Upper lobe of left lung (tissue), 6 donors: ENCODE measurements at places on chromosomes 2 and 18.
A peak's percentile ranks its signal among the peaks of the same experiment; 100 is the strongest.

- DNase-seq = no peak
These were observed 5.8 kb upstream of the ODC1 start for GRCh38 chr2:10453905-10454298.

DNA sequence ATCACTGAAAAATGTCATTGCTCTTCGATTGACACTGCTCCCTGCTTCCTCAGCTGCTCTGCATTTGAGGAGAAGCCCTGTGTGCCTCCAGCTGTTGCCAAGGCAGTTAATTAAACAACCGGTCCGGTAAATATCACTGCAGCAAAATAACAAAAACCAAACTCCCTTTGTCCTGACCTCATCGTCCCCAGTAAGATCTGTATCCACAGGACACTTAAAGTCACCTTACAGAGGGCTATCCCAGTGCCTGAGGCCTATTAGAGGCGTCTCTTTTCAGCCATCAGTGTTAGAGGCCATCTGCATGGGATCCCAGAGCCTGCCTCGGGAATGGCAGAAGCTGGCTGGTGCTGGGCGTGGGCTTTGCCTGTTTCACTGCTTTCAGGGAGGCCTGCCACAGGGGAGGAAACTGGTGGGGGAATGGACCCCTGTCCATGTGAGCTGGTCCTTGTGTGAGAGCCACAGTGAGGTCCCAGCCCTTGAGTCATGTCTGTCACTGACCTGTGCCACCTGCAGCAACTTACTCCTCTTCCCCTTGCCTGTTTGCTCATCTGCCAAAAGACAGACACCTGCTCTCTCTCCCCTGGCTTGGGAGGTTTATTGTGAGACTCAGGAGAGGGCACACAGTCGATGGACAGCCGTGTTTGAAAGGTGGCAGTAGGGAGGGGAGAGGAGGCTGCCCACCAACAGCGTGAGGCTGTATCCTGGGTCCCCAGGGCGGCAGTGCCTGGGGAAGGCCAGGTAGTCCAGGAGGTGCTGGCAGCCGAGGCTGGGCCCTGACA is 117.7 kb upstream of the MCFD2 start:
- DNase-seq = no peak

DNA sequence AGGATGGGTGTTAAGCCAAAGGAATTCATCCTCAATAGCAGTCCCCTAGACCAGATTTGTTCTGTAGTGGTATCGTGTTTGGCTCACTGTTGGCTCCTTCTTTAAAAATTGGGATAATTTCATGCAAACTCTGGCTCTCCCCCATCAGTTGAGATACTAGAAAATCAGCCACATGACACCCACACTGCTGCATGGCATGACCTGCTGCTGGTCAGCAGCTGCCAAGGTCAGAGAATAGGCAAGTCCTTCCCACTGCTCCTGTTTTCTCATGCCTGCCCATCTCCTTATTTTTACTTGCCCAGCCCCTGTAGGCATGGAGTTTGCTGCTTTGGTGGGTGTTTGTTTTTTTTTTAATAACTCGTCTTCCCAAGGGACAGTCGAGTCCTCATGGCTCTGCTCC is 1.0 kb upstream of the SNRNP200 start:
- DNase-seq = no peak

DNA sequence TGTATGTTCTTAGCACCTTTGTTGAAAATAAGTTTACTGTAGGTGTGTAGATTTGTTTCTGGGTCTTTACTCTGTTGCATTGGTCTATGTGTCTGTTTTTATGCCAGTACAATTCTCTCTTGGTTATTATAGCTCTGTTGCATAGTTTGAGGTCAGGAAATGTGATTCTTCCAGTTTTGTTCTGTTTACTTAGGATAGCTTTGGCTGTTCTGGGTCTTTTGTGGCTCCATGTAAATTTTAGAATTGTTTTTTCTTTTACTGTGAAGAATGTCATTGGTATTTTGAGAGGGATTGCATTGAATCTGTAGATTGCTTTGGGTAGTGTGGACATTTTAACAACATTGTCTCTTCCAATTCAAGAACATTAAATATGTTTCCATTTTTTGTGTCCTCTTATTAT is 69.1 kb downstream of the ANKRD62 start:
- DNase-seq = no peak

DNA sequence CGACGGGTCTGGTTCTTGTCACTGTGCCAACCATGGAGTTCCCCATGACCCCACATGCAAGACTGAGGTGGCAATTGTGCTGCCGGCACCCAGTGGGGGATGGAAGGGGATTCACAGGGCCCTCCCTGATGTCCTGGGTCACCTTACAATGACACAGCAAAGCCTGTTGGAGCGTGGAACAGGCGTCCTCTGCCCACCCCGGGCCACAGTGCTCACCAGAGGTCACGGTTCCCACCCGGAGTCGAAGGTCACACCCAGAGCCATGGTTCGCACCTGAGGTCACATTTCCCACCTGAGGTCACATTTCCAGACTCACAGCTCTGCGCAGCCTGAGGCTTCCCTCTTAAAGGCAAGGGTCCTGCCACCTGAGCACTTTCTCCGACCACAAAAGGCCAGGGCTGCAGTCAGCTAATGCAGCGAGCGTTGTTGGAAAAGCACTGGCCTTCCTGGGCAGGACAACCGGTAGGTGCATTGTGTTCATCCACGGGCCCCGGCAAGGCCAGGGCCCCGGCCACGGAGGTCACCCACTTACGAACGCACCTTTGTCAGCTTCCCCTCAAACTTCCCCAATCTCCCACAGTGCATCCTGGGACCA is 24.0 kb downstream of the KIF1A start:
- DNase-seq = peak; percentile 53

DNA sequence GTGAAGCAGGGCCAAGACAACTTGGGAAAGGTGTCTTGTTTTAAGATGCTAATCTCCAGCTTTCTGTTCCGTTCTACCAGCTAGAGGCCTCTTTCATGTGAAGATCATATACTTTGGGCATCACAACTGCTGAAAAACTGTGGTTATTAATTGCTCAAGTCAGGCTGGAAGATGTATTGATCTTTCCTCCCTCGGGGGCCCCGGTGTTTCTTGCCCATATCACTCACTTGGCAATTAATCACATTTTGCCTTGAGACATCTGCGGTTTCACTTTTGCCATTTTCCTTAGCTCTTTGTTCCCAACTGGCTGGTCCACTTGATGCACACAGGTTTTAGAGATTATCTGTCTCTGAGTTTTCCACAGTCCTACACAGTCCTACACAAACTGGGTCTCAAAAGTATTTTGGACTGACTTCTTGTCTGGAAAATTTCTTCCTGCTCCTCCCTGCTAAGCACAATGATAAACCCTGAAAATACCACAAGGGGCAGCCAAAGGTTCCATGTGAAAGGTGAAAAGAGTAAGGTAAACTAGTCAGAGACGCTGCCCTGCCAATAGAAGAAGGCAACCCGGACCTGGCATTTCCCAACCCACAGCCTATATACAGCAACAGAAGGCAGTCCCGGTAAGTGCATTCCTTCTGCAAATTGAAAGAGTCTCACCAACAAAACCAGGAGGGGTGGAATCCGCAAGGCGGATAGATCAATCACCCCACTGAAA is 181.0 kb downstream of the AFF3 start:
- no peak for DNase-seq

- no peak for DNase-seq
These were observed 31.2 kb upstream of the CDKL4 start for GRCh38 chr2:39275016-39275415.

GRCh38 chr2:141889788-141890187 is 241.0 kb downstream of the LRP1B start:
- no peak for DNase-seq

GRCh38 chr2:22894761-22895160 is 490.2 kb upstream of the KLHL29 start:
- DNase-seq = no peak

DNA sequence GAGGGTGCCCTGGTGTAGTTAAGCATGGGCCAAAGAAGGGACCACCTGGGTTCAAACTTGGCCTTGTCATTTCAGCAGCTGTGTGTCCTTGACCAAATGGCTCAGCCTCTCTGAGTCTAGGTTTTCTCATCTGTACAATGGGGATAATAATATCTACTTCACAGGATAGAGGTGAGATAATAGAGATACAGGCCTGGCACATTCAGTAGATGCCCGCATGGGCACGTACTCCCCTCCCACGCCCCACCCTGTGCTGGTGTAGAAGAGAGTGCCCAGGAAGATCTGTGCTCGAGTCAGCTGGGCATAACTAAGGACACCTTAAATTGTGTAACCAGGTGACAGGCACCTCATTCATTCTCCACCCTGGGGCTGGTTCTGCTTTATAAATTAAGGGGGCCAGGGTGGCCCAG is 8.4 kb upstream of the TMEM185B start:
- DNase-seq = no peak

- no peak for DNase-seq
These were observed 12.1 kb downstream of the PLEKHH2 start for GRCh38 chr2:43648994-43649701.

GRCh38 chr2:203730076-203730729 is 23.8 kb downstream of the CD28 start:
- DNase-seq = no peak

- no peak for DNase-seq
These were observed 219.2 kb downstream of the LRP1B start for GRCh38 chr2:141911485-141912066.

GRCh38 chr18:36083729-36084128 is 16.4 kb upstream of the RPRD1A start:
- no peak for DNase-seq

DNA sequence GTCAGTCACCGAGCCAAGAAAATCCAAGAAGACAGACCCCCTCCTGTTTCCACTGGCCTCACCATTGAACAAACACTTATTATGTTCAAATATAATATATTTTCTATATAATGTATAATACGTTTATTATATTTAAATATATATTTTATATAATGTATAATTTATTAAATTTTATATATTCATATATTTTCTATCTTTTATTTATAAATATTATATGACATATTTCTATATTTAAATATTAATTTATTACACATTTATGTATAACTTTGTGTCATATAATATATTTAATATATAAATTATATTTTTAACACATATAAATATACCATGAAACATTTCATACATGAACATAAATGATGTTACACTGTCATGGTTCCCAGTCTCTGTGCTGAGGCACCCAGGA is 60.9 kb upstream of the RMDN2 start:
- no peak for DNase-seq

GRCh38 chr2:113198790-113199612 is 25.2 kb downstream of the PSD4 start:
- peak; percentile 98 for DNase-seq

DNA sequence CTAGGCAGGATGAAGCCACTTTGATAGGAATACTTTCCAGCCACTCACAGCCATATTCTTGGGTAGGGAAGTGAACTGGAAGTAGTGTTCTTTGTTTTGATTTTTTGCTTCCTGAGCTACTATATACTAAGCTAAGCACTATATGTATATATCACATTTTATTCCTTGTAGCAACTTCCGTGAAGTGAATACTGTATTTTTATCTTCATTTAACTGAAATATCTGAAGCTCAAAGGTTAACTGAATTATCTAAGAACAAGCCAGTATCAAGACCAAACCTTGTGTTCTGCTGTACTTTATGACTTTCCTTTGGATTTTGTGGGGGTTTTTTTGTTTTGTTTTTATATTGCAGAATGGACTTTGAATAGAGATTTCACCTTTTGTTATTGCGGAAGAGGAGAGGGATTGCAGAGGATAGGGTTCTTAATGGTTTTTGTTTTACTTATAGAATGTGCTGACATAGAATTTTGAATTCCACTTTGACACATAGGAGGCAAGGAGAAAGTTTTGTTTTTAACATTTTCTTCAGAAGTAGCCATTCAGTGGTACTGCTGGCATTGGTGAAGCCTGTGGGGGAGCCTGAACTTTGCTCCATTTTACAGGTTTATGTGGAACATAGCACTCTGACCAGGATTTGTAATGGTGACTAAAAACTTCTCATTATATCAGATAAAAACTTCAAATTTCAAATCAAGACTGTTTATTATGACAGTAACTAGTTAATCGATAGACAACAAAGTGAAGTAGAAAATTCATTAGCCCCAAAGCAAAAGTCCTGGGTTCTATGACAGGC is 24.1 kb upstream of the RNF138 start:
- no peak for DNase-seq

DNA sequence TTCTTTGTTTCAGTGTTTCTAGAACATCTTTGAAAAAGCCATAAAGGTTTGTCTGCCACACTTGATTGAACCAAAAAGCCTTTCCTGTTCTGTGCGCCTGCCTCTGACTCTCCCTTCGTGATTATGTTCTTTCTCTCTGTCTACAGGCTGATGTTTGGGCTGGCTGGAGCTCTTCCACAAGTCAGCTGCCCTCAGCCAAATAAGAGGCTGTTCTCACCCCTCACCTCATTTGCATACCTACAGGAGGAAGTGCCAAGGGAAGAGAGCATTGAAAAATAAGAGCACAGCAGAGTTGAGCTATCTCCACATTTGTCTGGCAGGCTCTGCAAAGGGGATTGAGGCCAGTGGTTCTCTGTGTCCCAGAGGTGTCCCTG is 15.8 kb downstream of the INPP5D start:
- no peak for DNase-seq

GRCh38 chr2:27747827-27748352 is 23.6 kb upstream of the MRPL33 start:
- no peak for DNase-seq

DNA sequence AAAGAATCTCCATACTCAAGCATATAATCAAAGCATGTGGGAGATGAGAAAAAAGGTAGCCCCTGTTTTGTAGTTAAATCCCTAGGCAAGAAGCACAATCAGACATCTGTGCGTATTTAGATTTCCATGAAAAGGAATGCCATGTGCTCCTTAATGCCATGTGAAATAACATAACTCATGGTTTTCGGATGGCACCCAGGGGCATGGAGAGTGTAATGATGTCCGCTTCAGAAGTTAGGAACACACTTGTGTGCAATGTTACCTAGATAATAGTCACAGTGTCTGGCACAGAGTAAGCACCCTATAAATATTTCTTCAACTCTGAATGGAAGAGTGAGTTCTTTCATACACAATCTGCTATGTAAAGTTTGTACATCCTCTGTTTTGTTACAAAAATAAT is 197.0 kb downstream of the NCKAP5 start:
- DNase-seq = no peak

- DNase-seq = no peak
These were observed 381.7 kb upstream of the DDX18 start for GRCh38 chr2:117432746-117433145.

- DNase-seq = no peak
These were observed 35.1 kb downstream of the ADI1 start for GRCh38 chr2:3483986-3484960.

DNA sequence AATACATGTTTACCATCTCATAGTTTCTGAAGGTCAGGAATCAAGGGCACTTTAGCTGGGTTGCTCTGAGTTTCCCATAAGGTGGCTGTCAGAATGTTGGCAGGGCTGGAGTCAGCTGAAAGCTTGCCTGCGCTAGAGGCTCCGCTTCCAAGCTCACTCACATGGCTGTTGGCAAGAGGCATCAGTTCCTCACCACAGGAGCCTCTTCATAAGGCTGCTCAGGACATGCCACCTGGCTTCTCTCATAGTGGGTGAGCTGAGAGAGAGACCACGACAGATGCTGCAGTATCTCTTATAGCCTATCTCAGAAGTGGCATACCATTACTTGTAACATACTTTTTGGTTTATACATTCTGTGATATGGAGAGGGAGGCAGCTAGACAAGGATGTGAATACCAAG is 7.2 kb downstream of the HADHB start:
- DNase-seq = no peak

GRCh38 chr18:3599195-3599594 is 149.2 kb downstream of the TGIF1 start:
- DNase-seq = no peak

GRCh38 chr2:149579972-149580882 is 7.3 kb downstream of the MMADHC start:
- DNase-seq = no peak
